ENCODE measurements at places on chromosomes 6 and 20.

DNA sequence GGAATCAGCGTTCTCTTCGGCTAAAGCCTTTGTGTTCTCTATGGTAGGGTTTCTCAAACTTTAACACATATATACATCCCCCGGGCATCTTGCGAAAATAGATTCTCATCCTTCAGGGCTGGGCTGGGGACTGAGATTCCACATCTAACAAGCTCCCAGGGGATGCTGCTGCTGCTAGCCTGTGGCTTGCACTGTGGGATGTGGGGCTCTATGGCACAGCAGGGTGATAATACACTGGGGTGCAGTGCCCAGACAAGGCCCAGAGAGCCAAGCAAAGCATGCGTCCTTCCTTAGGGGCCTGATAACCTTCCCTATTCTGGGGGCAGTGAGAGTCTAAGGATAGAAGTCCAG is 102.0 kb downstream of the LAMP5 start:
- no peak for DNase-seq
- H3K36me3 ChIP-seq = no peaks in the 10 kb centered on the region
- no peak overlapping the region for H3K4me3 ChIP-seq
- no peak overlapping the region for H3K27ac ChIP-seq
- no peaks in the 10 kb centered on the region for H3K27me3 ChIP-seq
- no peaks in the 10 kb centered on the region for H3K4me1 ChIP-seq

DNA sequence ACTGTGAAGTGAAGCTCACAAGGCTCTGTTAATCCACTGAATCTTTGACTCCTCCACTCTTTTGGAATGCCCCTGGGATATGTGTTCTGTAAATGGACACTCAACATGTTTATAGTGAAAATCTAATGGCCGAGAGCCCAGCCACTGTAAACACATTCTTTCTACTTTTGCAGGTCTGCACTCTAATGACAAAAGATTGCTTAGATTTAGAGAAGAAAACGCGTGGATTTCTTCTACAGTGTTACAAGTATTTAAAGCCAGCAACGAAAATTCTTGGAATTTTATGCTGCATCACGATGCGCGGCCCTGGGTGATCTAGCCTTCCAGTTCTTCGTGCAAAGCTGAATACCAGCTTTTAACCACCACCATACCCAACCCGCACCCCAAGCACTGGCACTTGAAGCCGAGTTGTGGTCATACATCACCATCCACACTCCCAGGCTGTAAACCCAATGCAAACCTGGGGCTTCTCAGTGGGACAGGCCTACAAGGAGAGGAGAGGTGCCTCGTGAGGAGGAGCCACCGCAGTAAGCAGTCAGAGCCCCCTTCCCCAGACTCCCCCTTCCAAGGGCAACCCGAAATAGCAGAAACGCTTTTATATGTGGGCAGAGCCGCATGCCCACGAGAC is 3.7 kb upstream of the FOXO3 start:
- H3K4me1 ChIP-seq = peaks cover 22% of the 10 kb centered on the region
- peak overlapping the region; percentile 29 for H3K27ac ChIP-seq
- H3K36me3 ChIP-seq = peaks cover under 1% of the 10 kb centered on the region
- peaks cover 46% of the 10 kb centered on the region for H3K27me3 ChIP-seq
- no peak for DNase-seq

DNA sequence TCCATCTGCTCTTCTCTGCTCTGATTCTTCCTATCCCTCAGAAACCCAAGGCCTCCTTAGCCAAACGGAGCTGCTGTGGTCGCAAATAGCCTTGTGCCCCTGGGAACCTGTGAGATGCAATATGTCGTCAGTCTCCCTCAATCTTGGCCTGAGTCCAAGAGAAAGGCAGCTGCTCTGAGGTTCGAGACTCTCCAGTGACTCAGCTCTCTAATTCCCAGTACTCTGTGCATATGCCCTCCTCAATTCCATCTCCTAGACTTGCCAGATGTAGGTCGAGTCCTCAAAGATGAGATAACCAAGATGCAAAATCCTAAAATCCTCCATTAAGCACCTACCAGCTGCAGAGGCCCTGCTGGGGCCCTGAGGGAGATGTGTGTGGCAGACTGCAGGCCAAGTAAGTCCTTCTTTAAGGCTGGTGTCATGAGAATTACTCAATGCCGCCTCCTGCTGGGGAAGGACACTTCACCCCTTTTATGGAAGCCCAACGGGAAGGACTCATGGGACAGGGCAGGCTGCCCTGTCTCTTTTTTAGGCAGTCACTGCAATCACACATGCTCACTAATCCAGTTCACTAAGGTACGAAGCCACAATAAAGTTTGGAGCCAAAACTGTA is 28.5 kb downstream of the C6orf15 start:
- peaks cover 10% of the 10 kb centered on the region for H3K4me1 ChIP-seq
- no peaks in the 10 kb centered on the region for H3K36me3 ChIP-seq
- peak; percentile 14 for DNase-seq
- no peak overlapping the region for H3K27ac ChIP-seq
- H3K27me3 ChIP-seq = peaks cover 27% of the 10 kb centered on the region
- no peak overlapping the region for H3K4me3 ChIP-seq

DNA sequence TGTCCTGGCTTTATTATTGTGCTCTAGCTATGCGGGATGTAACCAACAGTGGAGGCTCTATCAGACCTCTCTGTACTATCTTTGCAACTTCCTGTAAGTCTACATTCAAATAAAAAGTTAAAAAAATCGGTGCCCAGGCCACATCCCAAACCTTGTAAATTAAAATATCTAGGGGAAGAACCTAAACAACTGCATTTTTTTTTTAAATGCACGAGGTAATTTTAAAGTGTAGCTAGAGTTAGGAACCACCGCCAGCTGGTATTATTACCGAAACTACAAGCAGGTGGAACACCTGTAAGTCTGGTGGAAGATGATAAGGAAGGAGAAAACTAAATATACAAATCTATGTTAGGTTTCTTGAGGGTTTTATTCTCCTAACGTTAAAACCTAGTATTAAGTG is 34.5 kb upstream of the ID4 start:
- H3K4me1 ChIP-seq = peaks cover 6% of the 10 kb centered on the region
- DNase-seq = no peak
- H3K36me3 ChIP-seq = peaks cover 1% of the 10 kb centered on the region
- no peak overlapping the region for H3K27ac ChIP-seq

DNA sequence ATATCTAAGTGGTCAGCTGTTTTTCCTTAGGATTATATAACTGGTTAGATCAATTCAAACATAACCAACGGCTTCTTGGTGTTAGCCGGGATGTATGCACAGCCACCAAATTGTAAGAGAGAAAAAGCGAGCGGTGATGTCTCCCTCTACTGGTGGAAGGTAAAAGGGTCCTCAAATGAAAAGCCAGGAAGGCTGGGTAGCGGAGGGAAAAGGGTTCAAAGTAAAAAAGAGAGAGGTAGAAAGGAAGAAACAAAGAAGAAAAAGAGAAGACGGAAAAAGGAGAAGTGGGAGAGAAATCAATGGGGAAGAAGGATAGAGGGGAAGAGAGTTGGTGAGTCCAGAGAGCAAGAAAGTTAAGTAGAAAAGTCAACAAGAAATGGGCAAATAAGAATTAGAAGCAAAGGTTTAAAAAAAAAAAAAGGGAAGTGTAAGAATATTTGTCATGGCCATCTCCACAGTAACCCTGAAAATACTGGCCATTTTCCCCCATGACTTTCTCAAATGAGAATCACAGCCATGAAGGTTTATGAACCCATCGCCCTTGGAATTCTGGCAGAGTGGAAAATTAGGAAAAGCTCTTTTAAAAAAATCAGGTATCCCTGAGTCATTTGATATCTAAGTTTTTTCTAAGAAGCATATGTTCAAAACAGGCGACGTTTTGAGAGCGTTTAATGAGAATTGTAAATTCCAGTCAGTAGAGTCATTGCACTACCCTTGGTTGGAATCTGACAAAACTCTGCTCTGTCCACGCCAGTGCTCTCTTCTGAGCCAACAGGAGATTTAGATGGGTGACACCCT is 155.6 kb upstream of the SNX9 start:
- H3K4me1 ChIP-seq = peaks cover 12% of the 10 kb centered on the region
- H3K4me3 ChIP-seq = no peak overlapping the region
- peak; percentile 30 for DNase-seq
- H3K36me3 ChIP-seq = peaks cover 6% of the 10 kb centered on the region
- peak overlapping the region; percentile 41 for H3K27ac ChIP-seq
- peaks cover 10% of the 10 kb centered on the region for H3K27me3 ChIP-seq

GRCh38 chr6:99592900-99593299 is 13.7 kb upstream of the PRDM13 start:
- H3K4me1 ChIP-seq = peaks cover 34% of the 10 kb centered on the region
- DNase-seq = no peak
- no peak overlapping the region for H3K4me3 ChIP-seq
- peaks cover 82% of the 10 kb centered on the region for H3K27me3 ChIP-seq
- H3K36me3 ChIP-seq = no peaks in the 10 kb centered on the region

- H3K27me3 ChIP-seq = no peaks in the 10 kb centered on the region
- H3K4me3 ChIP-seq = no peak overlapping the region
- no peak for DNase-seq
- no peaks in the 10 kb centered on the region for H3K4me1 ChIP-seq
- H3K27ac ChIP-seq = no peak overlapping the region
- no peaks in the 10 kb centered on the region for H3K36me3 ChIP-seq
Observed at GRCh38 chr20:9179193-9179802, 110.4 kb downstream of the PLCB4 start.

- no peak overlapping the region for H3K27ac ChIP-seq
- peaks cover 24% of the 10 kb centered on the region for H3K27me3 ChIP-seq
- DNase-seq = no peak
- H3K4me3 ChIP-seq = no peak overlapping the region
- H3K4me1 ChIP-seq = no peaks in the 10 kb centered on the region
Observed at GRCh38 chr6:150380256-150380655, 11.4 kb downstream of the IYD start.

DNA sequence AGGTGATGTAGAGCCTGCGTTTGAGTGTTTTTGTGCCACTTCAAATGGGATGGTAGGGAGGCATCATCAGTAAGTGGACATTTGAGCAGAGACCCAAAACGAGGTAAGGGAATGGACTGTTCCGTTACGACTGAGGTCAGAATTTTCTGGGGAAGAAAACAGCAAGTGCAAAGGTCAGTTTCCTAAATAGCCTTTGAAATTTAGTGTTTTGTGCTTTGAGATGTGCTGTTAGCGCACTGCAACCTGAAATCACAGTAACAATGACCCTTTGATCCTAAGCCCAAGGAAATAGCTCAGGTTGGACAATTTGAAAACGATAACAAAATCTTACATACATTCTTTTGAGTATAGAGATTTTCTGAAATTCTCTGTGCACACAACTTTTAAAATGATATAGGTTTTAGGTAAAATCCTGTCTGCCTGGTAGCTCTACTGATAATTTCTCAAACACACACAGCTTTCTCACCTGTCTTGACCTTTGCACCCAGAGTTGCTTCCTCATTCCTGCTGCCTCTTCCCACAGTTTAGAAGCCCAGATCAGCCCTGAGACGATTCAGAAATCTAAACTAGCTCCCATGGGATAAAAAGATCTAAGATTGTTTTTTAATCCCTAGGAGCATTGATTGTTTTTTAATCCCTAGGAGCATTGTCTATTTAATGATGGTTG is 22.1 kb downstream of the DCBLD1 start:
- H3K4me3 ChIP-seq = no peak overlapping the region
- no peak overlapping the region for H3K27ac ChIP-seq
- peaks cover 2% of the 10 kb centered on the region for H3K27me3 ChIP-seq
- DNase-seq = no peak

DNA sequence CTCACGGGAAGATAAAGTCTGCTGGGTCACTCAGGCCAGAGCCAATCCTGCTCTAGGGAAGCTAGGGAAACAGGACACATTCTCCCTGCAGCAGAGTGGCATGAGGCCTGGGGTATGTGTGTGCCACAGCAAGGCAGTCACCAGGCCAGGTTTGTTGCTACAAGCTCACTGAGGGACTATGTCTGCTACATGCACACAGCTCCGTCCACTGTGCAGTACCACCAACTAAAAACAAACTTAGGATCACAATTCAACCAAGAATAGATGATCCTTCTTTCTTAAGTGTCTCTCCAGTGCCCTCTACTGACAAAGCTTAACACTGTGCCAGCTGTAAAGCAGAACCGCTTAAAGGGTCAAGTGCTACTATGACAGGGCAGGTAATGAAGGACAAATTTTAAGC is 192.5 kb downstream of the PTPRK start:
- H3K36me3 ChIP-seq = no peaks in the 10 kb centered on the region
- H3K27me3 ChIP-seq = peaks cover 7% of the 10 kb centered on the region
- H3K27ac ChIP-seq = no peak overlapping the region
- no peak overlapping the region for H3K4me3 ChIP-seq
- DNase-seq = peak; percentile 22

DNA sequence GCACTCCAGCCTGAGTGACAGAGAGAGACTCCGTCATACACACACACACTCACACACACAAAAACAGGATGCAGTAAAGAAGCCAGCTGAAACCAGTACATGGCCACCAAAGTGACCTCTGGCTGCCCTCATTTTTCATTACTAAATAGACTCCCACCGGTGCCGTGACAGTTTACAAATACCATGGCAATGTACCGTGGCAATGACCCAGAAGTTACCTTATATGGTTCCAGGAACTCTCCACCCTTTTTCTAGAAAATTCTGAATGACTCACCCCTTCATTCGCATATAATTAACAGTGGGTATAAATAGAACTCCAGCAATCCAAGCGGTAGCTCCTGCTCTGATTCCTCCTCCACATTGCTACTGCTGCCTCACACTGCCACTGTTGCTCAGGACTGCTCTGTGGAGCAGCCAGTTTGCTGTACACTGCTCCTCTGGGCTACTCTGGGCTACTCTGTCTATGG is 57.7 kb downstream of the SNX5 start:
- no peaks in the 10 kb centered on the region for H3K4me1 ChIP-seq
- H3K27me3 ChIP-seq = peaks cover 14% of the 10 kb centered on the region
- no peak overlapping the region for H3K4me3 ChIP-seq
- no peak for DNase-seq

GRCh38 chr6:105881608-105882007 is 204.5 kb upstream of the PRDM1 start:
- H3K36me3 ChIP-seq = peaks cover 12% of the 10 kb centered on the region
- no peak overlapping the region for H3K4me3 ChIP-seq
- DNase-seq = no peak
- no peak overlapping the region for H3K27ac ChIP-seq

DNA sequence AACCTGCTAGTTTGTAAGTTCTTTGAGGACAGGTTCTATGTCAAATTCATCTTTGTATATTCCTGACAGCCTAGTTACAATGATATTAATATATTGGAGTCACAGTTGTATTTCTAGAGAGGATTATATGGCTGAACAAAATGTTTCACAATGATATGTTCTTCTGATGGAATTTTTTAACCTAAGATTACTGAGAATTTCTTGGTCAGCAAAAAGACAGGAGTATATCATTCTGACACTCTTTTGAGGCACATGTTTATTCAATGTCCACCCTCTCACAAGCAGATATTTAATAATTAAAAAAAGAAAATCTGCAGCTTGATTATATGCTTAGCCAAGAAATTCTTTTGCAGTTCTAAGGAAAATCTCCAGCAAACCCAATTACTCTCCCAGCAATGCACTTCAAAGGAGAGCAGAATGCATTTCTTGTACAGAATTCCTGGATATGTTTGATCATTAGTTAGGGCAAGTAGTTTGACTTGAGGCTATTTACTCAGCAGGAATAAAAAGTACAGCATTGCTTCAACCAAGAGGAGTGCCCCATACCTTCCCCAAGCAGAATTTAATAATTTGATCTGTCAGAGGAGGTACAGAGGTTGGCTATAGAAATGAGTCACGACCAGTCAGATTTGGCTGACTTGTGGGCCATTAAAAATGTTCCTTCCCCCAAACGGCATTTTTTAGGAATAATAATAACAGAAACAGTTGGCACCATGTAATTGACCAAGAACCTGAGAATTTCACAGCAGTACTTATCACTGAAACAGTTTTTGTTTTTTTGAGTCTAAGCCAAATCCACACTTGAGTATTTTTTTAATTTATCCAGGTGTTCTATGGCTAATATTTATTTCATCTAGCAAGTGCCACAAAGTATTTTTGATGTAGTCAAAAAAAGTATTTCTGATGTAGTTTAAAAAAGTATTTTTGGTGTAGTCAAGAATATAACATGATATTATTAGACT is 508.1 kb upstream of the FLRT3 start:
- H3K4me3 ChIP-seq = no peak overlapping the region
- H3K27ac ChIP-seq = no peak overlapping the region
- no peaks in the 10 kb centered on the region for H3K36me3 ChIP-seq
- no peaks in the 10 kb centered on the region for H3K4me1 ChIP-seq
- H3K27me3 ChIP-seq = no peaks in the 10 kb centered on the region

Measured in activated T-helper 1 cell treated with anti-CD3 and anti-CD28 coated beads, Interleukin-12 subunit alpha, Interleukin-12 subunit beta, Interleukin-2, Interleukin-4 antibody, amounts not matched to agents 30 ng/mL and 10 ng/mL and 1 ng/mL, durations not matched to agents 14 hours and 24 hours and 36 hours (primary cell).